ENCODE measurements at places on chromosomes 5 and 9. TPM values are rescaled to one million over a fixed set of nuclear protein-coding genes. Genes with fewer than 3 reads are reported as not detected.

- H3K27me3 ChIP-seq = no peaks in the 10 kb centered on the region
- no peak for DNase-seq
- peaks cover 3% of the 10 kb centered on the region for H3K36me3 ChIP-seq
- H3K4me1 ChIP-seq = no peaks in the 10 kb centered on the region
Measured at GRCh38 chr5:132688536-132689339, 14.9 kb downstream of the IL4 start.

PCDHGA12 gene
- 1.5 TPM for total RNA-seq

- no peak overlapping the region for H3K27ac ChIP-seq
- no peak for DNase-seq
- no peak overlapping the region for H3K4me3 ChIP-seq
Measured at GRCh38 chr5:17910318-17910717, 276.1 kb downstream of the TAF11L14 start.

GRCh38 chr9:131614340-131614915, 69.1 kb downstream of the PRRT1B start:
- peaks cover 13% of the 10 kb centered on the region for H3K36me3 ChIP-seq
- no peak overlapping the region for H3K4me3 ChIP-seq
- H3K27me3 ChIP-seq = no peaks in the 10 kb centered on the region
- DNase-seq = no peak
- peaks cover under 1% of the 10 kb centered on the region for H3K4me1 ChIP-seq

- H3K27ac ChIP-seq = no peak overlapping the region
- H3K4me3 ChIP-seq = no peak overlapping the region
- H3K27me3 ChIP-seq = no peaks in the 10 kb centered on the region
- H3K4me1 ChIP-seq = no peaks in the 10 kb centered on the region
- no peaks in the 10 kb centered on the region for H3K36me3 ChIP-seq
Measured at GRCh38 chr5:55864606-55865541, 13.7 kb downstream of the IL31RA start.

DNA sequence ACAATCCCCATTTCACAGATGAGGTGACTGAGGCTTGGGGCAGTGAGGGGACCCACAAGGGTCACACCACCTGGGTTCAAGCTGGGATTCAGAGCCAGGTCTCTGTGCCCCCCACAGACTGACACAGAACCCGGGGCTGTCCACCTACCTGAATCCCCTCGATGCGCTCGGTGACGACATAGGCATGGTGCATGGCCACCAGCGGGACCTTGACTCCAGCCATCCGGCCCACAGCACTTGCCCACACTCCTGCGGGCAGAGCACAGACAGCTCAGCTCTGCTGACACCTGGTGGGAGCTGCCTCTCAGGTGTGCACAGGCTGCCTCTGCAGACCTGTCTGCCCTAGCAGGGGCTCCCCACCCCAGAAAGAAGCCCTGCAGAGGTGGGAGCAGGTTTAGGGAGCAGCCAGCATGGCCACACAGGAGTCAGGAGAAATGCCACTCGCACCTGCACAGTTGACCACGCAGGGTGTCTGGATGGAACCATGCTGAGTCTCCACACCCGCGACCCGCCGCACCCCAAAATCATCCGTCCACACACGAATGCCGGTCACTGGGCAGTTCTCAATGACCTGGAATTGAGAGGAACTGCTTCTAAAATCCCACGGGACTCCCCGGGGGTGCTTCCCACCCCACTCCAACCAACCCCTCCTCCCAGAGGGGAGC, 8.4 kb downstream of the SARDH start:
- no peaks in the 10 kb centered on the region for H3K36me3 ChIP-seq
- no peak overlapping the region for H3K27ac ChIP-seq
- no peak overlapping the region for H3K4me3 ChIP-seq
- H3K4me1 ChIP-seq = no peaks in the 10 kb centered on the region

OLFML2A gene
- total RNA-seq = 0.14 TPM

- H3K27me3 ChIP-seq = no peaks in the 10 kb centered on the region
- H3K27ac ChIP-seq = no peak overlapping the region
- H3K4me1 ChIP-seq = no peaks in the 10 kb centered on the region
Measured at GRCh38 chr9:2216591-2216990, 201.4 kb downstream of the SMARCA2 start.

DNA sequence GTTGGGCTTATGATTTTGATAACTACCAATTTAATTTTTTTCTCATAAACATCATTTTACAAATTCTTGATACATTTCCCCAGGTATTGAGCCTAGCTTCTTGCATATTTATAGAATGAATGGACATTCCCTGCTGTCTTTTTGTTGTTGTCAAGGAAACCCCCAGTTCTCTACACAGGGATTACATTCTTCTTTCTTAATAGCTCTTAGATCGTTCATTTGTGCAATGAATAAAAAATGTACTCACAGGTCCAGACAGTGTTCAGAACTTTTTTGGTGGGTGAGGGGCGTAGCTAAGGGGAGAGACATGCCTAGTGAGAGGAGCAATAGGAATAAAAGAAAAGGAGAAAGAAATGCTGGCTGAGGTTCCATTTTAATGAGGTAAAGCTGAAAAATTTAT, 58.6 kb downstream of the VCAN start:
- peaks cover 16% of the 10 kb centered on the region for H3K4me1 ChIP-seq
- peaks cover 15% of the 10 kb centered on the region for H3K36me3 ChIP-seq
- no peak overlapping the region for H3K27ac ChIP-seq
- H3K27me3 ChIP-seq = peaks cover 7% of the 10 kb centered on the region
- no peak overlapping the region for H3K4me3 ChIP-seq
- DNase-seq = no peak

RFESD gene
- total RNA-seq = 3.4 TPM

GRCh38 chr5:1048162-1048721, 39.6 kb downstream of the NKD2 start:
- no peaks in the 10 kb centered on the region for H3K27me3 ChIP-seq
- peaks cover 17% of the 10 kb centered on the region for H3K4me1 ChIP-seq
- H3K4me3 ChIP-seq = no peak overlapping the region
- DNase-seq = no peak

RANBP3L gene
- total RNA-seq = not detected

ABITRAM gene
- 12.1 TPM for total RNA-seq

GRCh38 chr9:37452611-37453010, 12.6 kb downstream of the ZBTB5 start:
- H3K36me3 ChIP-seq = peaks cover 18% of the 10 kb centered on the region
- no peaks in the 10 kb centered on the region for H3K27me3 ChIP-seq
- H3K4me1 ChIP-seq = peaks cover 13% of the 10 kb centered on the region
- no peak overlapping the region for H3K27ac ChIP-seq

DNA sequence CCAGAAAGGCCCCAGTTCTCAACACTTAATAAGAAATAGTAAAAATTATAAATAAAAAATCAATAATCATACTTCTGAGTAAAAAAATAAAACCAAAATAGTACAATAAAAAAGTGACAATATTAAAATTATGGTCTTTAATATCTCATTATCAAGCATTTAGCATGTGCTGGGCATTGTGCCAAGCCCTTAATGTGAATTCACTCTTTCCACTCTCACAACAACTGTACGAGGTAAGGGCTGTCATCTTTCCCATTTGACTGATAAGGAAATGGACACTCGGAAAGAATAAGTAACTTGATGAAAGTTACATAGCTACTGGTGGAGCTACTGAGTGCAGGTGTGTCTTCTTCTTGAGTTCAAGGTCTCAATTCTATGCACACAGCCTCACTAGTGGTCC, 43.6 kb downstream of the SEC61B start:
- H3K4me1 ChIP-seq = peaks cover 4% of the 10 kb centered on the region
- H3K27me3 ChIP-seq = no peaks in the 10 kb centered on the region
- H3K36me3 ChIP-seq = no peaks in the 10 kb centered on the region
- H3K27ac ChIP-seq = no peak overlapping the region
- no peak overlapping the region for H3K4me3 ChIP-seq
- no peak for DNase-seq

TAF1L gene
- not detected for total RNA-seq

FOXD4L6 gene
- total RNA-seq = 0.48 TPM

GRCh38 chr9:84554069-84554664, 115.4 kb upstream of the NTRK2 start:
- H3K27me3 ChIP-seq = peaks cover 38% of the 10 kb centered on the region
- H3K36me3 ChIP-seq = no peaks in the 10 kb centered on the region
- H3K4me3 ChIP-seq = no peak overlapping the region
- no peak overlapping the region for H3K27ac ChIP-seq

- H3K27me3 ChIP-seq = peaks cover 77% of the 10 kb centered on the region
- no peak overlapping the region for H3K27ac ChIP-seq
- no peaks in the 10 kb centered on the region for H3K36me3 ChIP-seq
- peaks cover 24% of the 10 kb centered on the region for H3K4me1 ChIP-seq
Measured at GRCh38 chr5:161544350-161544765, 2.2 kb downstream of the GABRB2 start.

SH3TC2 gene
- 9.3 TPM for total RNA-seq

DNA sequence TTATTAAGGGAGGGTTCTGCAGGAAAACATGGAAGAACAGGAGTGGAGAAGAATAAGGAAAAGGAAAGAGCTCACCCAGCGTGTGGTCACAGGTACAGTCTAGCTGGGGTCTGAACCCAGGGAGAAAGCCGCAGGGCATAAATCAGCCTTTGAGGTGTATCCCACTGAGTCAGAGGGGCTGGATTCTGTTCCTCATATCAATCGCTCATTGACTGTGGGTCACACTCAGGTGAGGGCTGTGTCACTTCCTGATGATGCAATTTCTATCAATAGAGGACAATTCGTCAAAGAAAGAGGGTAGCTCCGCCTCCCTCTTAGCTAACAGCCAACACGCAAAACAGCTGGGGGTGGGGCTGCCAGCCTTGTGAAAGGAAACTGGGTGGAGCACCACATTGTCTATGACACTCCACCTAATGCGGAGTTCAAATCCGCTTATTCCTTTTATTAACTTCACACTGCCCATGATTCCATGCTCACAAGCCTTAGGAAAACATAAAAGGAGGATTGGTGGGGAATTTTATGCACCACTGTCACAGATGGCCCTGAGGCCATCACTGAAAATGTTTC, 176.2 kb downstream of the ICE1 start:
- no peaks in the 10 kb centered on the region for H3K36me3 ChIP-seq
- no peaks in the 10 kb centered on the region for H3K4me1 ChIP-seq
- H3K4me3 ChIP-seq = no peak overlapping the region
- no peak for DNase-seq
- H3K27me3 ChIP-seq = no peaks in the 10 kb centered on the region

DNA sequence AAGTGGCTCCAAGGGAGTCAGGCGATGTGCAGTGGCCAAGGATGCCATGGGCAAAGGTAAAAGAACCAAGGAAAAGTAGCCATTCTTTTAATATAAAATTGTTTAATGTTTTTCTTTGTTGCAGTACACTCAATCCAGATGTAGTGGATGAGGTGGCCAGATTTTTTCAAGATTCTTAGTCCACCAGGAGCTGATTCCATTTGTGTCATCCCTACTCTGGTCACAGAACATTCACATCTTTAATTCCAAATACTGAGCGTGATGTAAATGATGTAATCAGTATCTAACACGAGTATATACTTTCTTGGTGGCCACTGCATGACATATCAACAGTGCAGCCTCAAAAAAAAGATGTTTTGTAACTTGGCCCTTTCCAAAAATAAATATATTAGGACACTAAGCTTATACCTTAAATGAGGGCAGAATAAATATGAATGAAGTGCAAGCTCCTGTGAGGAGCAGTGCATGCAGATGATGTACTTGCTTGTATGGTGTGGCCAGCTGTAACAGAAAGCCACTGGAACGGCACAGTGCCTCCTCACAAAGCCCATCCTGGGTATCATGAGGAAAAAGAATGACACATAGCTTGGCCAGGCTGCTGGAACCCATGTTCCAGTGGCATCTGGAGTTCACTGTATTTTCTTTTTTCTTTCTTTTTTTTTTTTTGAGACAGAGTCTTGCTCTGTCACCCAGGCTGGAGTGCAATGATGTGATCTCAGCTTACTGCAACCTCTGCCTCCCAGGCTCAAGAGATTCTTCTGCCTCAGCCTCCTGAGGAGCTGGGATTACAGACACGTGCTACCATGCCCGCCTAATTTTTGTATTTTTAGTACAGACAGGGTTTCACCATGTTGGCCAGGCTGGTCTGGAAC, 6.5 kb upstream of the SPATA24 start:
- H3K4me1 ChIP-seq = no peaks in the 10 kb centered on the region
- H3K27ac ChIP-seq = no peak overlapping the region
- no peak for DNase-seq
- H3K4me3 ChIP-seq = no peak overlapping the region

SARDH gene
- total RNA-seq = 4.5 TPM

DNA sequence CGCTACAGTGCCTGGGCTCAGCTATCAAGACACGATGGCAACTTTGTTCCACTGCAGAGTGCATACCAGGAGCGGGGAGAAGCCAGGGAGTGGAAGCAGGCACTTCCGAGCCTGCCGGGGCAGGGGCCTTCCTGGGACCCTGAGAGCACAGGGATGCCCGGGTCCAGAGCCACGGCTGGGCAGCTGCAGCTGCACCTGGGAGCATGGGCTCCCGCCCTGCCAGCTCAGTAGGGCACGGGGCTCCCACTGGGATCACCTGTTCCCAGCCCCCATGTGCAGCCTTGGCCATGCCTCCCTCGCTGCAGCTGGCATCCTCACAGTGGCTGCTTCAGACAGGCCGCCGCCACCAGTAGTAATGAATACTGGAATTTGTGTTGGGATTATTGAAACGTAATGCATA, 391.5 kb downstream of the KDM4C start:
- no peak overlapping the region for H3K4me3 ChIP-seq
- H3K36me3 ChIP-seq = no peaks in the 10 kb centered on the region
- H3K4me1 ChIP-seq = peaks cover 7% of the 10 kb centered on the region
- H3K27me3 ChIP-seq = no peaks in the 10 kb centered on the region

DNA sequence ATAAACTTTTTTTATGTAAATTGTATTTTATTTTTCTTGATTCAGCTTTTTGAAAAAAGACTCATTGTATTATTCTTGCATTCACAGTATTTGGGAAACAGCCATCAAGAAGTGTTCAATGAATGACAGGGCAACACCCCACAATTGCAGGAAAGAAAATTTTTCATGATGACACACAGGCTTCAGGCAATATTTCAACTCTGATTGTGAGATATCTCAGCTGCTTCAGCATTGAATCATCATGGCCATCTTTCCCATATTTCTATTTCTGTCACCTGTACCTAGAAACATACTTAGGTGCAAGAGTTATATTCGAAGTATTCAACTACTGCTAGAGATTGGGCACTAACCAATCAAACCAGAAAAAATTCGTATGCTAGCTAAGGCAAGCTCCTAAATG, 446.0 kb downstream of the ISL1 start:
- H3K27me3 ChIP-seq = no peaks in the 10 kb centered on the region
- no peaks in the 10 kb centered on the region for H3K4me1 ChIP-seq
- DNase-seq = no peak
- no peaks in the 10 kb centered on the region for H3K36me3 ChIP-seq
- no peak overlapping the region for H3K4me3 ChIP-seq

- no peaks in the 10 kb centered on the region for H3K27me3 ChIP-seq
- H3K36me3 ChIP-seq = no peaks in the 10 kb centered on the region
- no peak overlapping the region for H3K27ac ChIP-seq
Measured at GRCh38 chr9:20002011-20002410, 213.2 kb upstream of the SLC24A2 start.

- H3K4me1 ChIP-seq = no peaks in the 10 kb centered on the region
- peak overlapping the region; percentile 62 for H3K27ac ChIP-seq
- no peak for DNase-seq
- no peaks in the 10 kb centered on the region for H3K36me3 ChIP-seq
- no peaks in the 10 kb centered on the region for H3K27me3 ChIP-seq
Measured at GRCh38 chr5:180625125-180625790, 24.1 kb downstream of the FLT4 start.

Measured in neural crest cell (in vitro differentiated cells).